ENCODE measurements at places on chromosomes 12 and 14. TPM values are rescaled to one million over a fixed set of nuclear protein-coding genes. Genes with fewer than 3 reads are reported as not detected.

GRCh38 chr12:17640615-17641014 lies 449.4 kb downstream of the RERGL start:
- no peak for DNase-seq
- no peak overlapping the region for H3K4me3 ChIP-seq
- no peaks in the 10 kb centered on the region for H3K27me3 ChIP-seq
- H3K27ac ChIP-seq, result no peak overlapping the region
- H3K4me1 ChIP-seq, result no peaks in the 10 kb centered on the region

DNA sequence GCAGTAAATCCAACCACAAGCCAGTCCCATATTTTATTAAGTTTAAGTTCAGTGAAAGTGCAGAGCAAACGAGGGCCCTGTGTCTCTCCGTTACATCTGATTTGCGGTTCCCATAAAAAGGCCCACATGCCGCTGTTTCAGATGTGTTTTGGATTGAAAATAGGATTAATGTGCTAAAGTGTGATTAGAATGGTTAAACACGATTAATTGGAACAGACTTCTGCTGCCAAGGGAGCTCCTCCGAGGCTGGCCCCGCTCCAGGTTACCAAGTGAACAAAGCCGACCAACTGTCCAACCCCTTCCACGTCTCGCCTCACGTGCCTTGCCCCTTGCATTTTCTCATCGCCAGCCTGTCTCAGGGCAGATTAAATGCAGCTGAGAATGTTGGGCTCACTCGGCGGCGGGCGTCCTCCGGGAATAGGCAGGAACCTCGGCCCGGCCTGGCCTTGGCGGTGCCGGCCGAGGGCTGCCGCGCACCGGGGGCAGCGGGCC lies 166.5 kb upstream of the GSC start:
- H3K4me1 ChIP-seq, result no peaks in the 10 kb centered on the region
- no peak overlapping the region for H3K27ac ChIP-seq
- no peaks in the 10 kb centered on the region for H3K36me3 ChIP-seq
- H3K4me3 ChIP-seq, result no peak overlapping the region
- no peaks in the 10 kb centered on the region for H3K27me3 ChIP-seq

Gene GEMIN2
- total RNA-seq, result 10.1 TPM

- no peak overlapping the region for H3K4me3 ChIP-seq
- no peaks in the 10 kb centered on the region for H3K4me1 ChIP-seq
- DNase-seq, result no peak
Measured at GRCh38 chr12:78403136-78403535, 461.4 kb upstream of the SYT1 start.

DNA sequence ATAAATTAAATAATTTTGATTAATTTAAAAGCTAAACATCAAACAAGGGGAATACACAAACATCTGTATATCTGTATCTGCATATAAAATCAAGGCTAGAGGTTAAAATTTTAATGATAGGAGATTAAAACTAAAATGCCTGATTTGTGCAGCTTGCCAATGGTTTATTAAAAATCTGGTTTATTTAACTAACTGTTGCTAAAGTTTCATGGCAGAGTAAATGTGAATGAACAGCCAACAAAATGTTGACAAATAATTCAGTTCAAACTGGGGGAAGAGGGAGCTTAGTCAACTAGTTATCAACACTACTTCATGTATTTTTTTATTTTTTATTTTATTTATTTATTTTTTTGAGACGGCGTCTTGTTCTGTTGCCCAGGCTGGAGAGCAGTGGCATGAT lies 43.0 kb downstream of the BTG1 start:
- no peaks in the 10 kb centered on the region for H3K4me1 ChIP-seq
- H3K36me3 ChIP-seq, result no peaks in the 10 kb centered on the region
- no peak for DNase-seq
- no peak overlapping the region for H3K4me3 ChIP-seq
- no peak overlapping the region for H3K27ac ChIP-seq

DNA sequence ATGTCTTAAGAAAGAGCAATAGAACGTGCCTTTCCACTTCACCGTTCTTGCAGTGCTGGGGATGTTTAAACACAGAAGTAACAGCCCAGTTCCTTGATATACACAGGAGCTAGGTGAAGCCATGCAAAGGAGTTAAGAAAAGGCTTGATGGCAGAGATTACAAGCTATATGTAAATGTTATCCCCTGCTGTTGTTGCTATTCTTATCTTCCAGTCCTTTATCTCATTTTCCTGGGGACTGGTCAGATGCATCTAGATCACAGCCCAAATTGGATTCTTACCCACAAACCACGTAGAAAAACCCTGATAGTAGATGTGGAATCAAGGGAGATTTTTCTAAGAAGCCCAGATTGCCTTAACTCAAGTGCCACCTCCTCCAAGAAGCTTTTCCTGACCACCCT lies 5.5 kb downstream of the ASCL1 start:
- DNase-seq, result no peak
- H3K36me3 ChIP-seq, result no peaks in the 10 kb centered on the region
- H3K4me1 ChIP-seq, result peaks cover 7% of the 10 kb centered on the region
- peaks cover 47% of the 10 kb centered on the region for H3K27me3 ChIP-seq

- no peak for DNase-seq
- no peaks in the 10 kb centered on the region for H3K27me3 ChIP-seq
- H3K27ac ChIP-seq, result no peak overlapping the region
- no peaks in the 10 kb centered on the region for H3K36me3 ChIP-seq
- H3K4me3 ChIP-seq, result no peak overlapping the region
Measured at GRCh38 chr12:98803468-98804209, 158.5 kb downstream of the APAF1 start.

Gene IQSEC3
- 0.35 TPM for total RNA-seq

DNA sequence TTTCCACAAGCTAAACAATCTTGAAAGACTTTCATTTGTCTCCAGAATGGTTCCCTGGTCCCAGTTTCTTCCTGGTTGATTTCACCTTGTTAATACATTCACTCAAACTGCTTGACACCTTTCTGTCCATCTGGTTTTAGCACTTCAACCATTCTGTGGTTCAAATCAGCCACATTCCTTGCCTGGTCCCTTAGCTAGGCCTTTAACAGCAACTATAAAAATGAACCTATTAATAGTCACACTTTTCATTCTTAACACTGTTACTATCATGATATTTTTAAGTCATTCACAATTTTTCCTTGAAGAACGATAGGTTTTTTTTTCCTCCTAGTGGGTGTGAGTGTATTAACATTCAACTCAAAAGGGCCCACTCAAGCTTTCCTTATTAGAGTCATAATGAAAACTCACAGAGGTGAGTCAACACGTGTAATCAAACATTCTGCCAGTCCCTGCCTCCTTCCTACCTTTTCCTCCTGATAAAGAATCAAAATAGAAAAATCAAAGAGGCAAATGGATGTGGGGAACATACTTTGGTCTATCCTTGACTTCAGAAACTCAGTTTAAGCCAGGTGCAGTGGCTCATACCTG lies 34.4 kb upstream of the CCNT1 start:
- H3K27me3 ChIP-seq, result no peaks in the 10 kb centered on the region
- no peak for DNase-seq
- no peak overlapping the region for H3K4me3 ChIP-seq
- H3K27ac ChIP-seq, result no peak overlapping the region
- no peaks in the 10 kb centered on the region for H3K4me1 ChIP-seq

DNA sequence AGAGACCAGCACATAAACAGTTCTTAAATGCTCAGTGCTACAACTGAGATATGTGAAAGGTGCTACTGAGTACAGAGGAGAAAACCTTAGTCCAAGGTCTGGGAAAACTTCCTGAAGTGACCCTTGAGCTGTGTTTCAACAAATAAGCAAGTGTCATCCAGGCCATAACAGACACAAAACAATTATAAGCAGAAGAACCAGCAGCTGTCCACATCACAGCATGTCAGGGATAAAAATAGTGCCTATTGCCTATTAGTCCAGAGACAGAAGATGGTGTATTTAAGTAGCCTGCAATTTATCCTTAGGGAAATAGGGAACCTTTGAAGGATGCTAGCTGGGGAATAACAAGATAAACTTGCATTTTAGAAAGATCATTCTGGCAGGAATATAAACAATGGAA lies 237.8 kb downstream of the SPTSSA start:
- H3K27me3 ChIP-seq, result no peaks in the 10 kb centered on the region
- no peak overlapping the region for H3K4me3 ChIP-seq
- no peak for DNase-seq
- no peak overlapping the region for H3K27ac ChIP-seq
- no peaks in the 10 kb centered on the region for H3K4me1 ChIP-seq
- no peaks in the 10 kb centered on the region for H3K36me3 ChIP-seq

DNA sequence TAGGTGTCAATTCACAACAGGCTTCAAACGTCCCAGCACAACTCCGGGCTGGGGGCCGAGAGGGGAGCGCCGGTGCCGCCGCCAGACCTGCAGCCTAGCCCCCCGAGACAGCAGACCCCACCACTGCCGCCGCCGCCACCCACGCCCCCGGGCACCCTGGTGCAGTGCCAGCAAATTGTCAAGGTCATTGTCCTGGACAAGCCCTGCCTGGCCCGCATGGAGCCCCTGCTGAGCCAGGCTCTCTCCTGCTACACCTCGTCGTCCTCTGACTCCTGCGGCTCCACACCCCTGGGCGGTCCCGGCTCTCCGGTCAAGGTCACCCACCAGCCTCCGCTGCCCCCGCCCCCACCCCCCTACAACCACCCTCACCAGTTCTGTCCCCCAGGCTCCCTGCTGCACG lies 39.4 kb downstream of the SLC6A12 start:
- H3K27ac ChIP-seq, result no peak overlapping the region
- no peaks in the 10 kb centered on the region for H3K27me3 ChIP-seq
- DNase-seq, result no peak
- no peaks in the 10 kb centered on the region for H3K36me3 ChIP-seq
- no peak overlapping the region for H3K4me3 ChIP-seq

GRCh38 chr14:89428546-89429198 lies 11.6 kb upstream of the FOXN3 start:
- H3K27me3 ChIP-seq, result no peaks in the 10 kb centered on the region
- H3K27ac ChIP-seq, result peak overlapping the region; percentile 5
- no peak for DNase-seq
- no peaks in the 10 kb centered on the region for H3K36me3 ChIP-seq
- H3K4me3 ChIP-seq, result no peak overlapping the region

Gene FGF6
- not detected for total RNA-seq

DNA sequence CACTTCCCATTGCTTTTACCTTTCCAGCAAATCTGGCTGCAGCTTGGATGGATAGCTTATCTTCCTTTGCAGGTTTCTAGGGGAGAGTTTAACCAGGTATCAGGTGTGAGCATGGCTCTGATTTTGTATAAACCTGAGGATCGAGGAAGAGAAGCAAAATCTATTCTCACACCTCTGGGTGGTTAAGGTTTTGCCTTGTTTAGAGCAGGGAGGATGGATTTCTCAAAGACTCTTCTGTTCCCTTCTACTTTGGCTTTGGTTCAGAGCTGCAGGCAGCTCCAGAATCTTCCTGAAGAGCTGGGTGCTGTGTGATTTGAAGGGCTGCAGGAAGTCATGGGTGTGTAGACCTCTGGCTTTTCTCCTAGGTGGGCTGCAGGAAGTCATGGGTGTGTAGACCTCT lies 1.7 kb downstream of the JDP2 start:
- H3K27me3 ChIP-seq, result no peaks in the 10 kb centered on the region
- peaks cover 24% of the 10 kb centered on the region for H3K36me3 ChIP-seq
- DNase-seq, result no peak

DNA sequence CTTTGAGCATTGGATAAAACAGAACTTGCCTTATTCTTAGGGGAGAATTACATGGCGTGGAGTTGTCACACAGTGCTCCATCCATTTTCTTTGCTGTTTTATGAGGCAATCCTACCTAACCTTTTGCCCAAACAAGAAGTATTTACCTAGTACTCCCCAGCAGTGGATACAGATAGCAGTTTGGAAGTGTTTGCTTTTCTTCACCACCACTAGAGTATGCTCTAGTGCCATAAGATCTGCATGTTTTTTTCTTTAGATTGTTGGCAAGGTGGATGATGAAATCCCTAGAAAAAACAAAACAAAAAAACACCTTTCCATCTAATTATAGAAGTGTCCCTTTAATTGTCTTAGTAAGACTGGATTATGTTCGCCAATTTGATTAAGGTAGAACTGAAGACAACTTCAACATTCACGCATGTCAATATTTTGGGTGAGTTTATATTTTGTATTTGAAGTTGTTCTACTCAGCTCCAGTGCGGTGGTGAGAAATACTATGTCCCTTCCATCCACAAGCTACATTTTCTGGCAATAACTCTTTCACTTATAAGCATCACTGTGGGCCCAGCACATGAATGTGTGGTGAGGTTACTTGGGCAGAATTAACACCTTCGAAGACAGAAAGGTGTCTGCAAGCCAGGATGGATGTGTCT lies 23.6 kb upstream of the TMEM260 start:
- H3K4me3 ChIP-seq, result no peak overlapping the region
- no peaks in the 10 kb centered on the region for H3K4me1 ChIP-seq
- no peak overlapping the region for H3K27ac ChIP-seq

DNA sequence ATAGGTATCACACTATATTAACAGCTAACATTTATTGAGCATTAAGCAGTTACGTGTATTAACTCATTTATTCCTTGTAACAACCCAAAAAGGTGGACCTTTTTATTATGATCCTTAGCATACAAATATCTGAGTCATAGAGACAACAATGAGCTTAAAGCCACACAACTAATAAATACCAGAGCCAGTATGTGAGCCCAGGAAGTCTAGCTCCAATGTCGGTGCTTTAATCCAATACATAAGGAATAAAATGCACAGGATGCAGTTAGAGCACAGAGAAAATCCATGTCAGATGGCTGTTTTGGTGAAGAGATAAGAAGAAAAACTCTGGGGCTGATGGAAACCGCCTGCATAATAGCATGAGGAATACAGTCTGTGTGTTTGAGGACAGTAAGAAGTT lies 888.6 kb downstream of the TMTC2 start:
- no peak overlapping the region for H3K4me3 ChIP-seq
- no peak overlapping the region for H3K27ac ChIP-seq
- H3K4me1 ChIP-seq, result no peaks in the 10 kb centered on the region
- no peaks in the 10 kb centered on the region for H3K36me3 ChIP-seq

DNA sequence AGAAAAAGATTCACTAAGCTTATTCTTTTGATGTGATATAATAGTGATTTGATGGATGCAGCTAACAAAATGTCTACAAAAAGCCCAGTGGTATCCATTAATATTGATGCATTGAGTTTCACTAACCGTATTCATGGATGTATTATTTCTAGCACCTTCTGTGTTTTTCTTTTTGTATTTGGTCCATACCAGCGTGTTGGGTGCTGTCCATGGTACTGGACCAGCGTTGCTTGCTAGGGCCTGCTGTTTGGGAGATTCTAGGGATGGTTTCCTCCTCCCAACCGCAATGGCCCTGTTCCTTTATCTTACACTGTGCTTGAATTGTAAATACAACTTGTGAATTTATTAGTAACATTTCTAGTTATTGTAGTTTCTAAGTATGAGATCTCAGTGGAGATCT lies 31.7 kb downstream of the ANO4 start:
- no peaks in the 10 kb centered on the region for H3K4me1 ChIP-seq
- no peak for DNase-seq
- H3K36me3 ChIP-seq, result no peaks in the 10 kb centered on the region
- H3K4me3 ChIP-seq, result no peak overlapping the region
